Activated CD8-positive, alpha-beta memory T cell treated with anti-CD3 and anti-CD28 coated beads for 4 hours (primary cell): ENCODE measurements at places on chromosomes 1 and 21.

GRCh38 chr1:90434460-90434859 lies 282.6 kb downstream of the BARHL2 start:
- DNase-seq = no peak

DNA sequence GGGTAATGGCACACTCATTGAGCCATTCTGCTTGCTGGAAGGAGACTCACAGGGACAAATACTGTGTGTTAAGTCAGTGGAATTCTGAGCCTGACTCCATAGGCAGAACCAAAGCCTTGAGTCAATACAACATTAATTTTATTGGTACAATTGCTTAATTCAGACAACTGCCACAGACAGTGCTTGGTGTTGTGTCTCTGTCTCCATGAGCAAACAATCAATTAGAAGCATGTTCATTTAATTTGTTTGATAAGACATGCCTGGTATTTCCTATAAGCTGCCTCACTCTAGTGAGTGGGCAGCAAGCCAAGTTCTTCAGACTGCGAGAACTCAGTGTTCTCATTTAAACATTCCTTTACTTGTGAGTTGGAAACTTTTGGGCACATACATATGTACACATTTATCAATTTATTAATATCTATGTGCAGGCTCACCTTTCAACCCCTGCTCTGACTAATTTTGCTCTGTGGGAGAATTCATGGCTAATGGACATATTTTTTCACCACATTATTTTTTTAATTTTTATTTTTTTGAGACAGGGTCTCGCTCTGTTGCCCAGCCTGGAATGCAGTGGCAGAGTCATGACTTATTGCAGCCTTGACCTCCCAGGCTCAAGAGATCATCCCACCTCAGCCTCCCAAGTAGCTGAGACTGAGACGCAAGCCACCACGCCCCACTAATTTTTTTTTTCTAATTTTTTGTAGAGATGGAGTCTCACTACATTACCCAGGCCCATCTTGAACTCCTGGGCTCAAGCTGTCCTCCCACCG lies 4.5 kb upstream of the SRSF10 start:
- no peak for DNase-seq

- no peak for DNase-seq
Measured at GRCh38 chr1:40258445-40258769, 371 bp downstream of the ZMPSTE24 start.

- no peak for DNase-seq
Measured at GRCh38 chr1:47309427-47309826, 4.5 kb downstream of the STIL start.

- DNase-seq = no peak
Measured at GRCh38 chr1:208164609-208165008, 79.6 kb downstream of the PLXNA2 start.

DNA sequence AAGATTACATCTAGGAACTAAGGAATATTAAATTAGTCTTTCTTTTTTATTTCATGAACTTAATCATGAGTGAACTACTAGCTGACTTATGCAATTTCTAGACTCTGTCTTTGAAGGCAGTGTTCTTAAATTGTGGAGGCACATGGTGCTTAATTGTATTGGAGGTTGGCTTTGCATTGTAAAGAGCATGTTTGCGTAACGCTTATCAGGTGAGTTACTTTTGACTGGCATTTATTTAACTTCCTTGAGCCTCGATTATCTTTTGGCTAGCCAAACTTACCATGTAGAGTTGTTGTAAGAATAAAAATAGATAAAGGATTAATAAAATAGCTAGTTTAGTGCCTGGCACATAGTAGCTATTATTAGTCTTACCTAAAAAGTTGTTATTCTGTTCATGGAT lies 262.4 kb downstream of the PDE4B start:
- DNase-seq = no peak

DNA sequence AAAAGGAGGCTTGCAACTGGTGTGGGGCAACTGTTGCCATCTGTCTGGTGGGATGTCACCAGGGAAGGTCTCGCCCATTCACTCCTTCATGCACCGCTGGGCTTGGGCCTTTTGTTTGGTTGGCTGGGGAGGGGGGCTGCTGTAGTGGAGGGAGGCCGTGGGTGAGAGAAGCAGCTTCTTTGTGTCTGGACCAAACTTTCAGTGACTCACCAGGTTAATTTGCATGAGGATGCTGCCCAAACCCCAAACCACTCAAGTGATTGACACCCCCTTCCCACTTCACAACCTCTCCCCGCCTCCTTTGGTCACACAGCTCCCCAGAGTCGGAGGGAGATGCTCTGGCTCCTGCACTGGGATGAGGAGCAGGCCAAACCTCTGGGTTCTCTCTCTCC lies 19.7 kb downstream of the BTG2 start:
- no peak for DNase-seq
